Endothelial cell of coronary artery (primary cell): ENCODE measurements at places on chromosomes 5 and 9. TPM values are rescaled to one million over a fixed set of nuclear protein-coding genes. Genes with fewer than 3 reads are reported as not detected.

Gene PCSK5
- total RNA-seq, result 10.7 and 15.2 TPM in 2 replicates

Gene TMEM232
- 0.75 and 1.3 TPM in 2 replicates for total RNA-seq

Gene SAXO1
- not detected in 2 replicates for total RNA-seq

Gene PTPRD
- 0.38 and 5.8 TPM in 2 replicates for total RNA-seq

Gene PDE6A
- under 0.01 TPM in 1 of 2 replicates, not detected in the other for total RNA-seq

Gene DYNC2I2
- 44.1 and 70.7 TPM in 2 replicates for total RNA-seq

Gene DDX4
- total RNA-seq, result not detected in 2 replicates

Gene GRIA1
- under 0.01 TPM in 1 of 2 replicates, not detected in the other for total RNA-seq

Gene CORO2A
- total RNA-seq, result 0.18 and 0.38 TPM in 2 replicates

Gene TAF11L12
- total RNA-seq, result not detected in 2 replicates

Gene DMGDH
- under 0.01 TPM in 1 of 2 replicates, not detected in the other for total RNA-seq

Gene NUTM2F
- total RNA-seq, result not detected in 2 replicates

Gene KCNV2
- total RNA-seq, result not detected in 2 replicates

Gene ZNF300
- 4.7 and 8.5 TPM in 2 replicates for total RNA-seq

Gene OCLN
- total RNA-seq, result 3.4 and 4.1 TPM in 2 replicates

Gene GDF9
- under 0.01 and 0.09 TPM in 2 replicates for total RNA-seq

Gene MSMP
- total RNA-seq, result 6.5 and 13.3 TPM in 2 replicates

Gene DNAH5
- total RNA-seq, result 0.09 and 0.47 TPM in 2 replicates

Gene RNF38
- 12.7 and 15.5 TPM in 2 replicates for total RNA-seq

Gene INSL6
- not detected in 2 replicates for total RNA-seq

Gene SLCO6A1
- total RNA-seq, result under 0.01 TPM in 1 of 2 replicates, not detected in the other

Gene AQP3
- 0.19 and 0.27 TPM in 2 replicates for total RNA-seq

Gene C5orf58
- not detected in 2 replicates for total RNA-seq

Gene OR1J2
- total RNA-seq, result not detected in 2 replicates

Gene OR1Q1
- not detected in 2 replicates for total RNA-seq

Gene IGFBPL1
- not detected in 2 replicates for total RNA-seq
